SK-N-SH (cell line): ENCODE measurements at places on chromosomes 3 and 15. TPM values are rescaled to one million over a fixed set of nuclear protein-coding genes. Genes with fewer than 3 reads are reported as not detected.

- no peak for DNase-seq
These were observed 24.2 kb downstream of the STARD5 start for GRCh38 chr15:81299630-81300273.

GRCh38 chr3:14969671-14970070, 22.3 kb downstream of the NR2C2 start:
- DNase-seq = no peak

DNA sequence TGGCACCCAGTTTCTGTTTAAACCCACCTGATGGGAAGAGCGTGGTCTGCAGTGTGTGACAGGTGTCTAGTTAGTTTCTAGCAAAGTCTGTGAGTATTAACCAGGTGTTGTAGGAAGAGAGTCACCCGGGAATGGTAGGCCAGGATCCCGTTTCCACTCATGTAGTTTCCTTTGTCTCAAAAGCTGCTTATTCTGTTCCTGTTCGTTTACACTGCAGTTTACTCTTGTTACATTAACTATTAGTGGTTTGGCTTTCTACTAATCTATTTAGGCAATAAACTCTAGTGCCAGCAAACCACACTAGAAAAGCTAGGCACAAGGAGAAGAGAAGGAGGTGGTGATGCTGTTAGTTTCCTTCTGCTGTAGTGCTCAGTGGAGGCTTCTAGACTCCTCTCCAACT, 32.7 kb downstream of the WDR76 start:
- no peak for DNase-seq

DNA sequence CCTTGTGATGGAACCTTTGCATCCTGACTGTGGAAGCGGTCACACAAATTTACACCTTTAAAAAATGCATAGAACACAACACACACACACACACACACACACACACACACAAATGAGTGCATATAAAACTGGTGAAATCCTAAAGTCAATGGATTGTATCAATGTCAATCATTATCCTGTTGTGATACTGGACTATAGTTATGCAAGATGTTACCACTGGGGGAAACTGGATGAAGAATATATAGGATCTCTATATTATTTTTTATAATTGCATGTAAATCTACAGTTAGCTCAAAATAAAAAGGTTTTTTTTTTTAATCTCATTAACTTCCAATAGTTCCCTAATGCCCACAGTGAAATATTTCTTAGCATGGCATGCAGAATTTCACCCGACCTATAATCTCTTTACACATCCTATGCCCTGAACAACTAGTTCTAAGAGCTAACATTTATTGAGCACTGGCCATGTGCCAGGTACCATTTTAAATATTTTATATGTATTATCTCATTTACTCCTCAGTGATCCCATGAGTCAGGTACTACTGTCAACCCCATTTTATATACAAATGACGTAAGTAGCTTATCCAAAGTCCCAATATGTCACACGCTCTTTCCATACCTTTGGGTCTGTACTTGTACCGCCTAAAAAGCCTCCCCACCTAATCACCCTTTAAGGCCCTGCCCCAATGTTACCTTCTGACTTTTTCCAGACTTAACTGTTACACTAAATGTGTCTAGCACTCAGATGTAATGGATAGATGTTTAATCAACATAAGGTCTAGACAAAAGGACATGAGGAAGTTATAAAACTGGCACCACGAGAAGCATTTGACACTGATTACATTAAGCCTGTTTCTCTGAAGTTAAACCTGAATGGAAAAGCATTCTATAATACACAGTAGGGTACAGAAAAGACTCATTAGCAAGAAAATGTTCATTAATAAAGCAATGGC, 5.5 kb downstream of the ABCC5 start:
- no peak for DNase-seq

Gene NISCH
- 77.5 and 95.1 TPM in 2 replicates for polyA plus RNA-seq

GRCh38 chr15:64438653-64439447, 21.5 kb upstream of the ZNF609 start:
- DNase-seq = no peak

GRCh38 chr3:51945031-51945840, 3.1 kb downstream of the PARP3 start:
- no peak for DNase-seq

Gene ZNF717
- 9.9 and 17.0 TPM in 2 replicates for polyA plus RNA-seq

- peak; percentile 46 for DNase-seq
These were observed 81.5 kb downstream of the CPN2 start for GRCh38 chr3:194269610-194270145.

GRCh38 chr3:149494022-149494758, 19.7 kb downstream of the TM4SF4 start:
- DNase-seq = peak; percentile 53

DNA sequence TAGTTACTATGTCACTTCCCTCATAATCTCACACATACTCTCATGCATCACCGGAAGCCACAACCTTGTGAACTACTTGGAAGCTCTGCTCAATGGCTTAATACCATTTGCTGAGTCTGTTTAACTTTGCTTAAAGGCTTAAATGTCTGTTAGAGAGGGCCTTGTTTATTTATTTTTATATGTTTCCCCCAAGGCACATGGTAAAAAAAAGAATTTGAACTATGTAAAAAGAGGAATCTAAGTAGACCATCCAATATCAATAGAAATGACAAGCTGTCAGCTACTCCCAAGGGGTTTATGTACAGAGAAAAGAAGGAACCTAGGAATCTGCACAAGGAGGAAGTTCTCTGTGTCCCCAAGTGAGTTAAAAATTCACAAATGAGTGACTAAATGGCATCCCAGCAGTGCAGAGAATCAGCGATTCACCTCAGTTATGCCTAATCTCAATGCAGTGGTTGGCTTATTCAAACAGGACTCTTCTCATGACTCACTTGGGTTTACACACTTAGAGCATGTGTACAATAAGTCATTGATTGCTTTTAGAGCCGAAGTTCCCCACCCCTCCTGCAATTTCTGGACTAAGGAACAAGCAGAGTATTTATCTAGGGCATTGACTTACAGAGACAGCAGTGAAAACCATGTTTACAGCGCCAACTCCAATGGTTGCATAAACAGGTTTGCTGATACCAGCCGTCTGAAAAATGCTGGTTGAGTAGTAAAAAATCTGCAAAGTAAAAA, 24.4 kb downstream of the SLC2A2 start:
- DNase-seq = no peak

DNA sequence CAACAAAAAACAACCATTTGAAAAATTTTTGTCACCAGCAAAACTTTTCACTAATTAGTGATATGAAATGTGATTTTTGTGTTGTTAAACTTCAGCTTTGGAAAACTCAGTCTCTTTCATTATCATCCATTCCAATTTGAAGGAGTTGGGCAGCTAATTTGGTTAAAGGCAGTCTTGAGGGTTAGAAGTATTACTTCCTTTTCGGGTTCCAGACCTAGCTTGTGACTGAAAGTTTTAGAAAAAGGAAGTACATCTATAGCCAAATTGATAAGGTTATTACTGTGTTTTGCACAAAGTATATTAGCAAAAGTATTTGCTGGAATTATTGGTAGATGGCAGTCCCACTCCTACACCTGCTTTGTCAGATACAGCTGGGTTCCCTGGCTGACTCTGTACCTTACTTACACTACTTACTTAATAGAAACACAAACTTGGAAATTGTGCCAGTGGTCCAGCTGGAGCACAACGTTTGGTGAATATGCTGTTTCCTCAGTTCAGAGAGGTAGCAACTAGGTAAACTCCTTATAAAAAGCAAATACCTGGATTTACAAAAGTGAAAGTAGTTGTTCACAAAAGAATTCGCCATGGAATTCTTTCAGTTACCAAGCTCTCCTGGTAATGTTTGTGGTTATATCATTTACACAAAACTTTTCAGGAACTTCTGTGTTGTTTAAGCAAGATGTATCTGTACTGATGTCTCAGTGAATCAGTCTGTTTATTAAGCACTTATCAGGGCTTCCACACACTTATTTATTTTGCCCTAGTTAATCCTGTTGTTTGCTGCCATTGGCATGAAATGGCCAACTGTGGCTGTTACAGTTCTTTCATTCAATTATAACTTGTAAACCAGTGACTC, 31.6 kb downstream of the TIPARP start:
- DNase-seq = no peak

Gene RIOX2
- 12.9 and 20.3 TPM in 2 replicates for polyA plus RNA-seq
